Stimulated activated CD4-positive, alpha-beta T cell treated with anti-CD3 and anti-CD28 coated beads, Interleukin-4, amount 100 ng/mL, for 4 hours (primary cell): ENCODE measurements at places on chromosomes 6 and 20.

DNA sequence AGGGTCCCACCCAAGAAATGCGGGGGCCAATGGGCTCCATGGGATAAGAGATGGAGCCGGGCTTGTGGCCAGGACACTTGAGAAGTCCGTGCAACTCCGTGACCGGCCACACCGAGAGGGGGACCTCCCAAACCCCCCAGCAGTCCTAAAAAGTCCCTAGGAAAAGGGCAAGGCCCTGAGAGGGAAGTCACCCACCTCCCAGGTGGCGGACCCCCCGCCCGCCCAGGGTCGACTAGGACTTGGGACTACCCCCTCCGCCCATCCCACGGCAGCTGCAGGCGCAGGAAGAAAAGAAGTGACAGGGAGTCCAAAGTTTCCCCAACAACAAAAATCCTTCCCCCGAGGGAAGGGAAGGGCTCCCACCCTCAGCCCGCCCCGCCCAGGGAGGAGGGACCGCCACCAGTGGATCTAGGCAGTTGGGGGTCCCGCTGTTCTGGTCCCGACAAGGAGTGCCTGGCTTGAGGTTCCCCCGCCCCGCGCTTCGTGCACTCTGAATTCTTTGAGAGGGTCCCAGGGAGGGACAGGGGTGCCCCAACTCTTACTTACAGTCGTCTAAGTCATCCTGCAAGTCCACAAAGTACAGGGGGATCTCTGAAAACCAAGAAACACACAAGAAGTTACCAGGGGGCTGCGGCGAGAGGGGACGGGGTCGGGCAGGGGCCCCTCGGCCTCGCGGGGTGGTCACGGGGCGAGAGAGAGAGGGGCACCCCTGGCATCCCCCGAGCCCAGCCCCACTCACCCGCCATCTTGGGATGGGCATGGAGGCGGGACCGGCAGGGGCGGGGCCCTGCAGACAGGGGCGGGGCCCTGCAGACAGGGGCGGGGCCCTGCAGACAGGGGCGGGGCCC lies 611 bp upstream of the RAB22A start:
- no peak for DNase-seq

DNA sequence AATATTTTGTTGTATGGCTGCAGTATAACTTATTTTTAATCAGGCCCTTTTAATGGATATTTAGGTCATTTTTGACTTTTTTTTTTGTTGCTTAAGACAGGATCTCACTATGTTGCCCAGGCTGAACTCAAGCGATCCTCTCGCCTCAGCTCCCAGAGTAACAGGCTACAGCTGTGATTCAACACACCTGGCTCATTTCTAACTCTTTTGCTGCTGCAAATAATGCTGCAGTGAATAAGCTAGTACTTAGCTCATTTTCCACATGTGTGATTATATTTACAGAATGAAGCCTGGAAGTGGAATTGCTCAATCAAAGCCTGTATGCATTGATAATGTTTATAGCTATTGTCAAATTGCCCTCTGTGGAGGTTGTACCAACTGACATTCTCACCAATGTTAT lies 1.1 kb downstream of the GTSF1L start:
- DNase-seq = no peak

GRCh38 chr6:53829698-53830221 lies 35.0 kb downstream of the LRRC1 start:
- no peak for DNase-seq

GRCh38 chr6:151229401-151230276 lies 10.1 kb upstream of the AKAP12 start:
- peak; percentile 9 for DNase-seq

DNA sequence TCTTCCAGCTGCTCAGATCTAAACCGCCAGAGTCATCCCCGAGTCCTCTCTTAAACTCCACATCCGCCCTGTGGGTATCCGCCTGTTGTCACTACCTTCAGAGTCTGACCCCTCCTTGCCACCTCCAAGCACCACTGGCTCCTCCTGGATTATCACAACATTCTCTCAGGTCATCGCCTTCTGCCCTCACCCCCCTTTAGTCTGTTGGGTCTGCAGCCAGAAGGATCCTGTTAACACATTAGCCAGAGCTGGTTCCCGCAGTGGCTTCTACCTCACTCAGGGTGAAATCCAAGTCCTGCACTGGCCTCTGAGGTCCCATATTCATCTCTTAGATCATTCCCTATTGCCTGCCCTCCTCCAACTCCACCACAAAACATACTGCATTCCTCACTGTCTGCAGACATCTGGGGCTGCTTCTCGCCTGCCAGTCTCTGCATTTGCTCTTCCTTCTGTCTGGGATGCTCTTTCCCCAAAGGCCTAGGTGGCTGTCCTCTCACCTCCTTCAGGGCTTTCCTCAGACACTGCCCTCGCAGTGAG lies 34.1 kb downstream of the TNXB start:
- DNase-seq = no peak

DNA sequence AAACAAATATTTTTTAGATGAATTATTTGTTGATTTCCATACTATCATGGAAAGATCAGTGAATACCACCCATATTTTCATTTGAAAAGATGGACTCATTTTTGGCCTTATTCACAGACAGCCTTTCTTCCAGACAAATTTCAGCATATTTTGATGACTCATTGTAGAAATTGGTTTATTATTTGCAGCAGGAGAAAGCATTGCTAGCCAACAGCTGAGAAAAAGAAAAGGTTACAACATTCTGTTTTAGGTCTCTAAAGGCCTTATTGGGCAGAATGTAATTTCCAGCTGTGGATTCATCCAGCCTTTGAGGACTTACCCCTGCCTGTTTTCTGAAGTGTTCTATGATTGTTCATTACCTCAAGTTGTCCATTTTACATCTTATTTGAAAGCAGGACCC lies 201.9 kb downstream of the PLCB4 start:
- no peak for DNase-seq

DNA sequence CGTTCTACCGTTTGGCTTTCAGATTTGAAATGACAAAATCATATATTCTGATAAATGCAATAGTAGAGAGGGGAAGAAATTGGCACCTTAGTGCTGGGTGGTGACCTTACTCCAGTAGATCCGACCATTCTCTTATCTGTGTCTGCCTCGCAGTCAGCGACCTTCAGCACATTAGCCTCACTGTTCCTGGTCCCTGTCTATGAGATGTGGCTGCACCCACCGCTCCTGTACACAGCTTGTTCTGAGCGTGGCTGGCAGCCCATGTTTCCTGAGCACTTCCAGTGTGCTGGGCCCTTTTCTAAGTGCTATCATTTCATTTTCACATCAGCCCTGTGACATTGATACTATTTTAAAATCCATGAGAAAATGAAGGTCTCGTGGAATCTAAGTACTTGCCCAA lies 138.1 kb downstream of the TMEM242 start:
- DNase-seq = no peak

- no peak for DNase-seq
Measured at GRCh38 chr6:163825033-163825432, 410.5 kb downstream of the QKI start.

DNA sequence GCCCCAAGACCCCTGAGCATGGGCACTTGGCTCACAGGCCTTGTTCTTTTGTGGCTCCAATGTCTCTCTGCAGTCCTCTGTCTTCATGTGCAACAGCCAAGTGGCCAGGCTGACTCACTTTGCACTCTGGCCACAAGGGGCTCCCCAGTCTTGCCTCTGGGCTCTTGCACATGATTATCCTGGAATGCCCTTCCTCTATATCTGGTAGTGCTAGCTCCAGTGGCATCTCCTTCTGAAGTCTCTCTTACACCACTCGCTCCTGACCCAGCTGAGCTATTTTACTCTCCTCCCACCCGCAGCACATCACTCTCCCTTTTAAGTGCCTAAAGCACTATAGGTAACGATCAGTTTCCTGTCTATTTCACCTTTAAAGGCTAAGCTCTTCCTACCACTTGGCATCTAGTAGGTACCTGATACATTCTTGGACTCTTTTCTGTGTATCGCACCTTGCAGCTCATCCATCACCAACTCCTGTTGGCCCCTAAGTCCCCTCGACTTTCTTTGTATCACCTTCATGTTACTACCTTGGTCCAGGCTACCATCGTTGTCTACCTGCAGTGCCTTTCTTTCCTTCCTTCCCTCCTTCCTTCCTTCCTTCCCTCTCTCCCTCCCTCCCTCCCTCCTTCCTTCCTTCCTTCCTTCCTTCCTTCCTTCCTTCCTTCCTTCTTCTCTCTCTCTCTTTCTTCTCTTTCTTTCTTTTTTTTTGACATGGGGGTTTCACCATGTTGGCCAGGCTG lies 211.9 kb upstream of the RNF24 start:
- DNase-seq = no peak
